ENCODE measurements at places on chromosomes 2 and 18.

- no peak for DNase-seq
Measured at GRCh38 chr2:53640466-53640865, 127.1 kb upstream of the CHAC2 start.

GRCh38 chr2:5926871-5927512 is 234.8 kb downstream of the SOX11 start:
- no peak for DNase-seq

GRCh38 chr2:102027036-102027980 is 35.5 kb downstream of the IL1R2 start:
- peak; percentile 72 for DNase-seq

GRCh38 chr2:241340631-241341163 is 15.4 kb upstream of the FARP2 start:
- no peak for DNase-seq

GRCh38 chr2:1493431-1494126 is 80.3 kb downstream of the TPO start:
- DNase-seq: no peak

- no peak for DNase-seq
Measured at GRCh38 chr2:143803936-143804335, 674.7 kb downstream of the ARHGAP15 start.

- peak; percentile 89 for DNase-seq
Measured at GRCh38 chr2:240991378-240992263, 6.8 kb upstream of the SNED1 start.

DNA sequence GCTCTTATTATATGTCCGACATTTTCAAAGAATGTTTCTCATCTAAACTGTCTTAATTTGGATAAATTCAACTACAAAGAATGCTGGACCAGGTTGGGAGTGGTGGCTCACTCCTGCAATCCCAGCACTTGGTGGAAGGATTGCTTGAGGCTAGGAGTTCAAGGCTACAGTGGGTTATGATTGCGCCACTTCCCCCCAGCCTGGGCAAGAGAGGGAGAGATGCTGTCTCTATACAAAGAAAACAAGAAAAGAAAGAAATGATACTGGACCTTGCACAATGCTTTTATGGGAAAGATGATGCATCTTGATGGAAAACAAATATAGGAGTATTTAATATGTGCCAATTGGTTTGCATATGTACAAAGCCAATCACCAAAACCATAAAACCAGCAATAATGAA is 296.7 kb downstream of the LPIN1 start:
- DNase-seq: no peak

DNA sequence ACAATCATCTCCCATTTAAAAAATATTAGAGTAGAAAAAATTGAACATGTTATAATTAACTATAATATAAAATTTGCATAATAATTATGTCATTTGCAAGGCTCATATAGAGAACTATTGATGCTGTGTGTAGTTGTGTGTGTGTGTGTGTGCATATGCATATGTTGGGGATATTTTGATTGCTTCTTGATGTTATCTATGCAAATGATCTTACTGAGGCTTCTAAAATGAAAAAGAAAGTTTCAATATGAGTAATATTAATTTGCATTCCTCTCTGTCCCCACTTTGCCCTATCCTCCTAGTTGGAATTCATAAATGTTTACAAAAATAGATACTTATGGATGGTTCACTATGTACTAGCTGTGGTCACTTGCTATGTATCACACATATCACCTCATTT is 523.3 kb downstream of the TRIB2 start:
- DNase-seq: no peak

DNA sequence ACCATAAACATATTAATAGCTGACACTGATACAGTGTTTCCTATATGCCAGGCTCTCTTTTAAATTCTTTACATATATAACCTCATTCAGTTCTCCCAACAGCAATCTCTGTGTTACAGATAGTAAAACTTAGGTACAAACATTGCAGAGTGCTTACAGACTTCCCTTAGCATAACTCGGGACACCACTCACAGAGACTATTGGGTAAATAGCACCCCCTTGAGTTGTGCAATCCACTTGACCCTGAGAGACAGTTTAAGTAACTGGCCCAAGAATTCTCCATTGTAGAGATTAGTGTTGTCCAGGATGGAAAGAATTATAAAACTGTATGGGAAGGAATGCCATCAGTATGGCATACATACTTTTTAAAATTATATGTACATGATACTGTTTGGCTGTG is 110.1 kb downstream of the POLE4 start:
- DNase-seq: no peak

DNA sequence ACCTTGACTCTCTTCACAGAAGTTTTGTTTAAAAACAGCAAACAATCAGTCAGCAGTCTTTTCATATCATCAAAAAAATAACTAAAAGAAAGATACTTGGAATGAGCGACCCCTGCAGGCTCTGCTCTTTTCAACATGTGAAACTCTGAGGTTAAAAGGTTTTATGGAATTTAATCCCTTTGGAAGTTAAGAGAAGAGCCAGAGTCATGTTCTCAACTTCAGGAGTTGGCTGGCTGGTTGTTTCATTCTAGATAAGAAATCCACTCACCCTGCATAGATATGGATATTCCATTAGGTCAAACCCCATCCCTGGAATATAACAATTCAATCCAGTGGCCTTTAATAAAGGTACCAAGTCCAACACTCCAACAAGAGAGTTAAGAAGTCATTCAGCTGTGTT is 115.6 kb upstream of the RMDN2 start:
- no peak for DNase-seq

- DNase-seq: no peak
Measured at GRCh38 chr2:11537951-11538350, 4.1 kb downstream of the GREB1 start.

- no peak for DNase-seq
Measured at GRCh38 chr18:60951091-60951490, 382.1 kb upstream of the CDH20 start.

DNA sequence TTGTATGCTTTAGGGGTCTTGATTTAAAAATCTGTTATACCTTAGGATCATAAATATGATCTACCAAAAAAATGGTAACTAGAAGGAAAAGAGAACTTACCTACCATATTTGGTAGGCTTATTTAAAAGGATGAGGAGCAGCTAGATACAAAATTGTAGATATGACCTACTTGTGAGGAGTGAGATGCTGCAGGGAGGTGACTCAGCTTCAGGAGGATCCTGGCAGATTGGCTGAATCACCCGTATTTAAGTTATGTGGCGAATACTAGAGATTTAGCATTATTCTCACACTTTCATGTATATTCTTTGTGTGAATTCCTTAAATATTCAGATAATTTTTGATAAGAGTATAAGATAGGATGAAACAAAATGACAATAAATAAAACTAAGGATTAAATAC is 657.3 kb upstream of the LINC00305 start:
- DNase-seq: no peak
